ENCODE measurements at places on chromosomes 6 and 20.

- no peak for DNase-seq
These were observed 301 bp downstream of the PPP1R3D start for GRCh38 chr20:59939879-59940128.

DNA sequence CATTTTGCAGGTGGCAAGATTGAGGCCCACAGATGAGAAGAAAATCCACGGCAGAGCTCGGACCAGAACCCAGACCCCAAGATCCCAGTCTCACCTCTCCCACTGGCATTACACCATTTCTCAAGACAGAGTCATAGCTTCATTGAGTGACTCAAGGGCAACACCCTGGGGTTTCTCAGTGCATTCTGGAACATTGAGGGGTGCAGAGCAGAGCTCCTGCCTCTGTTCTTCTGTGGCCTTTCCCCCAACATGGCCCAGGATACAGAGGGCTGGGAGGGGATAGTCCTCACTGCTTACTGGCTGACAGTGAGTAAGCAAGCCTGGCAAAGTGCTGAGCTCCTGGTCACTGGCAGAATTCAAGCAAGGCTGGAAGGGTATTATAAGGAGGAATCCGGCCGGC, 74.0 kb downstream of the MDGA1 start:
- no peak for DNase-seq

GRCh38 chr6:40192516-40192915, 258.3 kb upstream of the MOCS1 start:
- DNase-seq = no peak

- no peak for DNase-seq
These were observed 13.7 kb downstream of the TBXT start for GRCh38 chr6:166153966-166154365.

DNA sequence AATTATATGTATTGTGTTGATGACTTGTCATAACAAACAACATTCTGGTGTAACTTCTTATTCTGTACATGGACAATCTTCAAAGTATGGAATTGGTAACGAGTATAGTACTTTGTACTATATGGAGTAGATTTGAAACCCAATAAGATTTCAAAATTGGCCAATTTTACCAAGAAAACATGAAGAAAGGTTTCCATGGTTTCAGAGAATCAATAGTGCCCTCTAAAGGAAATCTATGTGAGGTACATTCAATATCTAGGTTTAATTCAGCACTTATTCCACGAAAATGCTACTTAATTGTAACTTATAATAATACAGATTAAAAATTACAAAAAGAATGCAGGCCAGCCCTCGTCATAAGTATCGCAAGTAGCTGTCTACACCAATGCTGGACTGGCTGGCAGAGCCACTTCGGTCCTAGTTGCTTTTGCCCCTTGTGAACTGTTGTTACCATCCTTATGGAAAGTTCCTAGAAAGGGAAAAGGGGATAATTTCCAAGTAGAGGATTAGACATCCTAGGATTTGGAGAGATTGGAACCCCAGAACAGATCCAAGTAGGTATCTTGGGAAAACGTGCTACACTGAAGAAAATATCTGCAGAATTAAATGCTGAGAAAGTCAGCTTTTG, 70.9 kb downstream of the LCA5 start:
- DNase-seq = no peak

- no peak for DNase-seq
These were observed 69.4 kb downstream of the PRND start for GRCh38 chr20:4791121-4791520.

DNA sequence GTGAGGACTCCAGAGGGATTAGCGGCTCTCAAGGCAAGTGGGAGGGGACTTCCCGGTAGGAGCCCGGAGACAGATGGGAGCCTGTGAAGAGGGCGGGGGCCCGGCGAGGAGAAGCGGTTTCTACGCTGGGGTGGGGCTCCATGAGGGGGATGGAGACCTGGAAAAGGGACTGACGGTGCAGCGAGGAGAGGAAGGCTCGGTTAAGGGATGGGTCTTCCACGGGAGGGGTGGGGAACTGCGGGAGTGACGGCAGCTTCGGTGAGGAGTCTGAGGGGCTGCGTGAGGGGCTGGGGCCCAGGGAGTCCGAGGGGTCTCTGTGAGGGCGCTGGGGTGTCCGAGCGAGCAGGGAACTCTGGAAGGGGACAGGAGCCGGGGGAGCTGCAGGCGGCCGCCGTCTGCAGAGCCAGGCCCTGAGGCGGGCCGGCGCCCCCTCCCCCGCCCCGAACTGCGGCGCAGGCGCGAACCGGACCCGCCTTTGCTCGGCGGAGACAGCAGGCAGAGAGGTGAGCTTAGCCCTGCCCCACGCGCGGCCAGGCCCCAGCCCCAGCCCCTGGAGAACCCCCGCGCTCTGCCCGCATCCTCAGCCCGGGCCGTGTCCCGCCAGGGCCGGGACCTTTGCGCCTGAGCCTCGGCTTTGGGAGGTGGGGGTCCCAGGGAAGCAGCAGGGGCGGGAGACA, at the start of gene NRSN2:
Gene NRSN2 (plus strand): TSS at position 472 of the 677 bp plus-strand sequence. CDS start 2,533 bp downstream, outside the sequence.
- DNase-seq = peak; percentile 33

GRCh38 chr20:41171736-41172295, 34.5 kb downstream of the PLCG1 start:
- DNase-seq = no peak

DNA sequence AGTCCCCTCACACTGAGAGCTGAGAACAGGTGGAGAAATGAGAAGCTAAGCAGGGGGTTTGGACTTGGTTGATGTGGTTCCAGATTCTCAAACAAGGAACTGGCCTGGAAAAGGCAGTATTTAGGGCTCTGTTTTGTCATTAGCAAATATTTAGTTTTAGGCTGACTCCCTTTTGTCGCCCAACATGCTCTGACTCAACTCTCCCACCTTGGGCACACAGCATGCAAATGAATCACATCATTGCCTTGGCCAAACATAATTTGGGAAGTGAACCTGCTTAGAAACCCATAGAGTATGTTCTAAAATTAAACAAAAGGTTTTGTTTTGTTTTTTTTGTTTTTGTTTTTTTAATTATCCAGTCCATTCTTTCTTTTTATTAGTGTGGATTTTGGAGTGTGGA, 9.5 kb upstream of the UQCC2 start:
- DNase-seq = no peak

- DNase-seq = peak; percentile 23
These were observed 2.2 kb upstream of the BFSP1 start for GRCh38 chr20:17533396-17533795.

GRCh38 chr20:49914310-49915117, 815 bp downstream of the SPATA2 start:
- no peak for DNase-seq

DNA sequence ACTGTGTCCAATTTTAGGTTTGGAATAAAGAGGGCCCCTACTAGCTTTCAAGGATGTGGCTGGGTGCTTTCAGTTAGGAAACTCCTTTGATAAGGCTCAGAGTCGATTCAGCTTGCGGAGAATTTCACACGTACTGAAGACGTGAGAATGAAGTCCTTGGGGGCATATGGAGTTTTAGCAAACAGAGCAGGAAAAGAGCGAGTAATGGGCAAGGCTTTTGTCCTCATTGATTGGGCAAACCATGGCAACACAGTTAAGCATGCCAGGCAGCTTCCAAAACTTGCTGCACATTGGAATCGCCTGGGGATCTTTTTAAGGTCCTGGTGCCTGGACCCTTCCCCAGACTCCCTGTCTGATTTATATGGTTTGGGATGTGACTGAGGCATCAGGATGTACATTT, 29.2 kb downstream of the ISM1 start:
- DNase-seq = no peak

DNA sequence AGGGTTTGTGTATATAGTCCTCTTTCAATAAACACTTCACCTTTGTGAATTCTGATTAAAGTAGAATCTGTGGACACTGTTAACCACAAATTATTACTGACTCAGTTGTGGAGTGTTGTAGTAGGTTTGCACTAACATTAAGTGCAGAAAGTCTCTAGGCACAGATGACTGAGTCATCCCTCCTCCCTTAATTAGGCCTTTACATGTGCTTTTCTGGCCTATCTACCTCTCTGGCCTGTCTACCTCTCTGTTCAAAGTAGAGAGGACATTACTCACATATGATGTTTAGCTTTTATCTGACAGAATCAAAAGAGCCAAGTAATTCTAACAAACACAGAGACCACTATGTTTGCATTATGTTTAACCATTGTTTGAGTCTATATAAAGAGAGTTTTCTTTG, 783.0 kb downstream of the TENT5A start:
- DNase-seq = no peak

GRCh38 chr6:32298632-32299336, 72.9 kb downstream of the TSBP1 start:
- DNase-seq = no peak

DNA sequence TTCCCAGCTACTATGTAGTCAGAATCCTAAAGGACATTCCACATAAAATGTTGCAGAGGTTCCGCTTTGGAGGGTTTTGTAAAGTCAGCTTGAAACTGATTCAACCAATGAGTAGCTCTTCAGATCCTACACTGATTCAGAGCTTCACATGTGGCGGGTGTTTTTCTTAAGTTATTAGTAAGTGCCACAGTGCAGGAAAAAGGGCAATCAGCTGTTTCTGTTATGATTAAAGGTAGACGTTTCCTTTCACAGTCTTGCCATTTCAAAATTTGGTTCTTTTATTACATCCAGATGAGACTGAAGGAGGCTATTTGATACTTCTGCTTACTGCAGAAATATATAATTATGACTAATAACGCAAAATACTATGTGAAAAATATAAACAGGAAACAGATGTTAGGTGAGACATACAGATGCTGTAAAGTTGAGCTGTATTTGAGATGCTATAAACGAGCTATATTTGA, 443.9 kb downstream of the CDKAL1 start:
- no peak for DNase-seq

DNA sequence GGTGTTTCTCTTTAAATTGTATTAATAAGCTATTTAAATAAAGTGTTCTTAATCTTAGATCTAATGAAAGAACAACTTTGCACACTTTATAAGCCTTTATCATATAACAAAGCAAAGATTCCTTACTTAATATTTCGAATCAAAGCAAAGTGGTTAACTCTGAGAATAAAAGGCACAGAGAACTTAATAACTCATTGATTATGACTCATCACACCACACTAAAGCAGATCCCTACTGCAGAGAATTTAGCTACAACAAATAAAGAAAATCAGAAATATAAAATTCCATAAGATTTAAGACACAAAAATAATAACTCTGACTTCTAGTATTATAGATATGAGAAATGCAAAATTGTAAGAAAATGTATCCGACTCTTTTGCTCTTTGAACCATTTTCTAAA, 135.6 kb upstream of the RUNX2 start:
- DNase-seq = no peak

DNA sequence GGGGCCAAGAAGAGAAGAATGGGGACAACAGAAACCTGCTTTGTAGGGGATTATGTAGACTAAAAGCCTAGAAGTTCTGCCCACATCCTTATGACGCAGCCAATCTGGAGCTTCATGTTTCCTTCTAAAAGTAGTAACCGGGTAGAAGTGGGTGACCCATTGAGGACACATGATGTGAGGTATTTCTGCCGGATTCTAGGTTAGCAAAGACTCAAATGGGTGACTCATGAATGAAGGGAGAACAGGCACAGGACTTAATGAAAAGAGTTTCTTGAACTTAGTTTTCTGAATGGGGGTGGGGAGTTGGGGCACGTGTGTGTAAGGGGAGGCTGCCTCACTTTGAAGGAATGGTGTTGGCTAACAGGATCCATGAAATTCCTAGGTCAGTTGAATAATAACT, 68.8 kb downstream of the CDS2 start:
- no peak for DNase-seq

GRCh38 chr20:51154708-51155690, 132.1 kb upstream of the KCNG1 start:
- no peak for DNase-seq

DNA sequence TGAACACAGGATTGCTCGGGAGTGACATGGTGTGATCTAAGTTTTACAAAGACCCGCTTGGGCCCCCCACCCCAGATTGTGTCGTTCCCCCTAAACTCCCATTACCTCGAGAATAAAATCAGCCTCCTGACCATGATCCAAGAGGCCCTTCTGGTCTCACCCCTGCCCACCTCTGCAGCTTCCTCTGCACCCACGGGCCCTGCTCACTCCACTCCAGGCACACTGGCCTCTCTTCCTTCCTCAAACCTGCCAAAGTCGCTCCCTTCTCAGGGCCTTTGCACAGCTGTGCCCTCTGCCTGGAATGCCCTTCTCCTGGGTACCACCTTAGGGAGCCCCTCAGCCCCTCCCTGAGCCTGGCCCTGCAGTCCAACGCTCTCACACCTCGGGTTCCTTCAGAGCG, 17.9 kb downstream of the TGM2 start:
- DNase-seq = no peak

- DNase-seq = no peak
These were observed 75.6 kb downstream of the NCOA3 start for GRCh38 chr20:47577314-47577713.

GRCh38 chr6:41706876-41707564, 28.4 kb downstream of the TFEB start:
- no peak for DNase-seq

DNA sequence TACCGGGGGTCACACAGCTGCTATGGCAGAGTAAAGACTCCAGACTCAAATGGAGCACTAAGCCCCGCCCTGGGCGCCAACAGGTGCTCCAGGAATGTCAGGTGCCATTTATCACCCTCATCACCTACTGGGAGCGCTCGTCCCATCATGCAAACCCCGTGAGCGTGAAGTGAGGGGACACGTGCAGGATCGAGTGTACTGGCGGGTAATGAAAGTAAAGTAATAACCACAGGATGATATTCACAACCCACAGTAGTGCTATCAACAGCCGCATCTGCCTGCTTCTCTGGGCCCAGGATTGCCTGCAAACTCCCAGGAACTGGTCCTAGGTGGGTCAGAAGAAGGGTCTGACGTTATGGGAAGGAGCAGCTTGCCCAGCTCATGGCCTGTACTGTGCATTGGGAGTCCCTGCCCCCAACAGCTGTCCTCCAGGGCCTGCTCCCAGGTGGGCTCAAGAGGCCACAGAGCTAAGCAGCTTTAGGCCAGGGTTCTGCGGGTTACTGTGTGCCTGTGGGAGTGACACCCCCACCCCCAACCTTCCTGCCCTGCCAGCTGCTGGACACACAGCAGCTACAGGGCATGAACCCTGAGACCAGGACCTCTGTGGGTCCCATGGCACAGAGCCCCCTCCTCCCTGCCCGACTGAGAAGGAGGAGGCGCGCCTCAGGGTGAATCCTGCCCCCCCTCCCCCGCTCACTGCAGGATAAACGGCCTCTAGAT, 120.5 kb upstream of the SULF2 start:
- no peak for DNase-seq

DNA sequence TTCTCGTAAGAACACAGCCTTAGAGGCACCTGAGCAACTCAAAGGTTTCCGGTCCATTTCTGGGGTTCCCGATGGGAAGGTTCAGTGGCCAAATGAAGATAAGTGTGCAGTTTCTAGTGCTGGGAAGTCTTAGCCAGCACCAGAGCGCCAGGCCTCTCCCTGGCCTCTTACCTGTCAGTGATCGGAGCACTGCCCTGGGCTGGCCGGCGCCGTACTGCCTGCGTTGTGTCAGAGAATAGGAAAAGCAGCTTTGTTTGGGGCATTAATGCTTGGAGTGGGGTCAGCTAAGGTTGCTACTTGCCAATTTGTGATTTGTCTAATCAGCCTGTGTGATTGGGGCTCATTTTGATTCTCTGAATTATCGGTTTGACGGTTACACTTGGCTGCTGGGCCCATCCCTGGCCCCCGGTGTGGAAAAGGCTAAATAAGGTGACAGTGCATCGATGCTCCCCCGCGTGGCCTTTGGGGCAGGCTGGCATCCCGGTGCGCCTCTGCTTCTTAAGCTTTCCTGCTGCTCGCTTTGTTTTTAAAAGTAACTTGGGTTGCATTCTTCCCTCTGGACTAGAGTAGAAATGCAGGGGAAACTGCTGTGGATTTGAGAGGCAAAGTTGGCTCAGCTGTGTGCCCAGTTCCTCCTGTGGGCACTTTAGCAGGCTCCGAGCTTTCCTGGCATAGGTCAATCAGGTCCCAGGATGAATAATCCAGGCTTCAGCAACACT, 51.8 kb downstream of the TCP11 start:
- no peak for DNase-seq

GRCh38 chr6:121627761-121628160, 192.3 kb downstream of the GJA1 start:
- no peak for DNase-seq
